T-cell (primary cell): ENCODE measurements at places on chromosomes 11 and 22. TPM values are rescaled to one million over a fixed set of nuclear protein-coding genes. Genes with fewer than 3 reads are reported as not detected.

- DNase-seq: no peak
These were observed 5.1 kb upstream of the SLC22A8 start for GRCh38 chr11:63020671-63021291.

DNA sequence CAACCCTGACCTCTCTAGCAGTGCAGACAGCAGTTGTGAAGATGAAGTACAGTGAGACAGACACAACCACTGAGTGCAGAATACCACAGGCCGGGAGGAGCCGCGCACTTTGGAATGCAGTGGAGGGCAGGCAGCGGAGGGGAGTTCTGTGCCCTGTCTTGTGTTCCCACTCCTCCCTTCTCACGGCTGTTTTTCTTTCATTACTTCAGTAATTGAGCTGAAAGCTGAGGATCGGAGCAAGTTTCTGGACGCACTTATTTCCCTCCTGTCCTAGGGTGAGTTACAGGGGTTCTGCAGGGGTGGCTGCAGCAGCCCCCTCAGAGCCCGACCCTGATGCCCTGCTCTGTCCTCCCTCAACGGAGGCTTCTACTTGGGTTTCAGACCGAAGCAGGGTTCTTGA, 5.6 kb downstream of the CLDN5 start:
- DNase-seq: no peak

DNA sequence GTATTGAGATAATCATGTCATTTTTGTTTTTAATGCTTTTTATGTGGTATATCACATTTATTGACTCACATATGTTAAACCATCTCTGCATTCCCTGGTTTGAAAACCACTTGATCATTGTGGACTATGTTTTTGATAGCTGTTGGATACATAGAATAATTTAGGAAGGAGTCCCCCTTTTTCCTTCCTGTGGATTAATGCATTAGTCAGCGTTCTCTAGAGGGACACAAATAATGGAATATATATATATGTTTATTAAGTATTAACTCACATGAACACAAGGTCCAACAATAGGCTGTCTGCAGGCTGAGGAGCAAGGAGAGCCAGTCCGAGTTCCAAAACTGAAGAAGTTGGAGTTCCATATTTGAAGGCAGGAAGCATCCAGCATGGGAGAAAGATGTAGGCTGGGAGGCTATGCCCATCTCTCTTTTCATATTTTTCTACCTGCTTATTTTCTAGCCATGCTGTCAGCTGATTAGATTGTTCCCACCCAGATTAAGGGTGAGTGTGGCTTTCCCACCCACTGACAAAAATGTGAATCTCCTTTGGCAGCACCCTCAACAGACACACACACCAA, 123.8 kb downstream of the ZNF280B start:
- no peak for DNase-seq

DNA sequence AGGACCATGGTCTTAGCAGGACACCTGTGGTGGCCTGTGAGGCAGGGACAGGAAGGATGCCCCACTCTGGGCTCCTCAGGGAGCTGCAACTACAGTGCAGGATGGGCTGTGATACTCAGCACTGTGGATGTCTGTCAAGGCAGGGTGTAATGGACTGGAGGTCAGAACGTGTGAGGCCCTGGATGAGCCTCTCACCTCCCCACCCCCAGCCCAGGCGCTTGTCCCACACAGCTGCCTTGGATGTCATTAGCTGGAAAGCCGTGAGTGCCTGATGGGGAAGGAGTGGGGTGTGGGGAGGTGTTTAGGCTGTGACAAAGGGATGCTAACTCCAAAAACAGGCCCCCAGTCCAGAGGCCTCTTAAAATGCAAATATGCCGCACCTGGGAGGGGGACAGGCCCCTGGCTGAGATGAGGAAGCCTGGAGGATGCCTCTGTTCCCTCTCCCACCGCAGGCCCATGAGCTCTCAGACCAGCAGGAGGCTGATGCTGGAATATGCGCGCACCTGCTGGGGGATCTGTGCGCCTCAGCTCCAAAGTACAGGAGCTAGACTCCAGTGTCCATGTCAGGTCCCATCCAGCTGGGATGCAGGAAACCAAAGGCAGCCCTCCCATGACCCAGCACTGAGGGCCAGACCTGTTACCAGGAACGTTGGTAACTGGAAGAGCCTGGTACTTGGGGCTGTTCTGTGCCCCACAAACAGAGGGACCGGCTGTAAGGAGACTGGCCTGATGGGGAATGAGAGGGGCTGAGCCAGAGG, 25.1 kb downstream of the RSPH14 start:
- no peak for DNase-seq

GRCh38 chr11:63609536-63609935, 4.7 kb downstream of the PLAAT3 start:
- DNase-seq: no peak

GRCh38 chr22:32911503-32911902, 110.0 kb downstream of the TIMP3 start:
- DNase-seq: no peak

DNA sequence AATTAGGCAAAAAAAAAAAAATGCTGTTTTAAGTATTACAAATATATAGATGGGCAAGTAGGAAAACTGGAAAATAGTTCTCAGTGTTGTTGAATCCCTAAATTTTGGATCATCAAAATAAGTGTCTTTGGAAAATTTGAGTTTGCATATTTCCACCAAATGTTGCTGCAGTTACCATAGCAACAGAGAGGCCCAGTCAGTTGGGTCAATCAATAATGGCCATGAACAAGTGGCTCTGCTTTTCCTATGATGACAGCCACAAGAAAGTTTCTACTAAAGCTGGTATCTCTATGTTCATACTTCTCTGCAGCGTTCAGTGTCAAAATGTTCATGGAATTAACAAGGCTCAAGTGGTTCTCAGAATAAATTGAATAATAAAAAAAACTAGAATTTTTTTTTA, 79.1 kb downstream of the SERGEF start:
- no peak for DNase-seq

DNA sequence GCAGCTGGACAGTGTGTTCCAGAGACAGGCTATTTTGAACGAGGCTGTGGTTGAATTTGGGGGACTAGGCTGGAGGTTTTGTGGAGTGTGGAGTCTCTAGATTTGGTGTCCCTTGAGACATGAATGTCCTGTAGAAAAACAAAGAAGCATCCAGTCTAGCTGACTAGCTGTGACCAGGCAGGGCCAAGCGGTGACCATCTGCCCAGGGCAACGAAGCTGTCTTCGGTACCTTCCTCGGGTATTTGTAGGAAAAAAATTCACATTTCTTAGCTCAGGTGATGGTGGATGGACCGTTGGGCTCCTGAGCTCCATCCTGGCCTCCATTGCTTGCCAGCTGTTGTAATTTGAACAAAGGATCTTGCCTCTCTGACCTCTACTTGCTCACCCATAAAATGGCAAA, 557.3 kb downstream of the MIAT start:
- no peak for DNase-seq

DNA sequence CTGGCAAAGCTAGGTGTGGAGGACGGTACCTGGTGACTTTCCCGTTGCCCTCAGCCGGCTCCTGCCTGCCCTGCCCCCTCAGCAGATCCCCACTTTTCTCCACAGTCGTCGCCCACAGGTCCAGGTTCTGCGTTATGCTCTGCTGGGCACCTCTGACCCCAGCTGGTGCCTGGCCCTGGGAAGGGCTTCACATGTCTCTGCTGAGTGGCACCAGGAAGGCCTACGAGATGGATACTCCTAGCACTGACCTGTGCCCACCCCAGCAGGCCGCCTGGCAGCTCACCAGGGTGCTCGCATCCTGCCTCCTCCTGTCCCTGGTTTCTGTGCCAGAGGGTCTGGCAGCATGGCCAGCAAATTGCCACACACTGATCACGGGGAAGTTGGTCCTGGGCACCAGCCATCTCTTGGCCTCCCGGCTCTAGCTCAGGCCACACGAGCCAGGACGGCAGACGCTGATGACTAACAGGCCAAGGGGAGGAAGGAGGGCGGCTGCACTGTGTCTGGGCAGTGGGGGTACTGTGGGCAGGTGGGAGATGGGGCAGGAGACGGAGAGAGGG, 13.8 kb downstream of the CARS1 start:
- no peak for DNase-seq

DNA sequence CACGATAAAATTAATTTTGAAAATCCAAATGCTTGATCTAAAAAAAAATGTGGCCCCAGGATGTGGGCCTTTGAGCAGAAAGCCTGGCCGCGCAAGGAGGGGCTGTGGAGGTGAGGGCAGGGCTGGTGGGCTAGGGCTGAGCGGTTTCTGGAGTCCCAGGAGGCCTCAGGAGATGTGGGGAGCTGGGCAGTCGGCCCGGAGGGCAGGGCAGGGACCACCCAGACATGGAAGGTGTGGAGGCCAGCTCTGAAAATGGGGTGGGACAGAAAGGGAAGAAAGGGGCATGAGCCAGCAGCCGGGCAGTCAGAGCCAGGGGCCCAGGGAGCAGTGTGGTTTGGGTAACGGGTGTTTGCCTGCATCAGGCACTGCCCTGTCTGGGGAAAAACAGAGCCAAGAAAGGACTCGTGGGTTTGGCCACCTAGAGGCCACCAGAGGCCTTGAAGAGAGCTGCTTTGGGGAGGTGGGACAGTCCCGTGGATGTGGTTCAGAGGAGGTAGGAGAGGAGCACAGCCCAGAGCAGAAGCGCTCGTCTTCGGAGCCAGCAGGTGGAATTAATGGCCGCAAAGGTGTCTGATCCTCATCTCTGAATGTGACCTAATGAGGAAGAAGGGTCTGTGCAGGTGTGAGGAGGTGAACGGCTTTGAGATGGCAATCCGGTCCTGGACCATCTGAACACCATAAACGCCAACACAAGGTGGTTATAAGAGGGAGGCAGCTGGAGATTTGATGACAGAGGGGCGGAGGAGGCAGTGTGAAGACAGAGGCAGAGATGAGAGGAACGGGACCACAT, 50.2 kb downstream of the IGF2 start:
- no peak for DNase-seq

DNA sequence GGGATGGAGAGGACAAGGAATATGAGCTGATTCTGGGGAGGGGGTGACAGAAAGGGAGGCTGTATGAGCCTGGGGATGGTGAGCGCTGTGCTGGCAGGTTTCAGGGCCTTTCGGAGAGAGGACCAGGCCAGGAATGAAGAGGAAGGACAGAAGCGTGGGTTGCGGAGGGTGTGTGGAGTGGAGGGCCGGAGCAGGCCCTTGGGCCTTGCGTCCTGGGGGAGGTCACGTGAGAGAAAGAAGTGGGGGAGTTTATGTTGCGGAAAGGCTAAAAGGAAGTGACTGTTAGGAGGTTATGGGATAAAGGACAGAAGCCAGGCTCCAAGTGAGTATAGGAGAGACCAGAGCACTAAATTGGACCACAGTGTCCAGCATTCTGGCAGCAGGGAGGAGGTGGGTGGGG, 17.5 kb downstream of the BCR start:
- DNase-seq: no peak

GRCh38 chr11:33847251-33847650, 44.6 kb downstream of the LMO2 start:
- no peak for DNase-seq

DNA sequence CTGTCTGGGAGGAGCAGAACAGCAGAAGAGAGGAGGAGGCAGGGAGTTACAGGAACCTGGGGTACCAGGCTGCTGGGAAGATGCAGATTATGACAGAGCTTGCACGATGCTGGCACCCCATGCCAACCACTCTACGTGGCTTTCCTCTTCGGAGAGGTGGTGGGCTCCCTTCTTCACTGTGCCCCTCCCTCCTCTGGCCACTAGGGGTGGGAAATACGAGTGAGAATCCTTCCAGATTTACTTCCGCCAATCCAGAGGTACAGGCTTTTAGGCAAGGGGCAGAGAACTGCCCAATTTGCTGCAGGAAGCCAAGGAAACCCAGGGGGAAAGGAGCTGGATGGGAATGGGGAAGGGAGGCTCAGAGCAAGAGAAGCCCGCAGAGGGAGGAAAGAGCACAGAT, 12.3 kb downstream of the HYOU1 start:
- no peak for DNase-seq

GRCh38 chr11:123696183-123696582, 41.8 kb upstream of the SCN3B start:
- no peak for DNase-seq

DNA sequence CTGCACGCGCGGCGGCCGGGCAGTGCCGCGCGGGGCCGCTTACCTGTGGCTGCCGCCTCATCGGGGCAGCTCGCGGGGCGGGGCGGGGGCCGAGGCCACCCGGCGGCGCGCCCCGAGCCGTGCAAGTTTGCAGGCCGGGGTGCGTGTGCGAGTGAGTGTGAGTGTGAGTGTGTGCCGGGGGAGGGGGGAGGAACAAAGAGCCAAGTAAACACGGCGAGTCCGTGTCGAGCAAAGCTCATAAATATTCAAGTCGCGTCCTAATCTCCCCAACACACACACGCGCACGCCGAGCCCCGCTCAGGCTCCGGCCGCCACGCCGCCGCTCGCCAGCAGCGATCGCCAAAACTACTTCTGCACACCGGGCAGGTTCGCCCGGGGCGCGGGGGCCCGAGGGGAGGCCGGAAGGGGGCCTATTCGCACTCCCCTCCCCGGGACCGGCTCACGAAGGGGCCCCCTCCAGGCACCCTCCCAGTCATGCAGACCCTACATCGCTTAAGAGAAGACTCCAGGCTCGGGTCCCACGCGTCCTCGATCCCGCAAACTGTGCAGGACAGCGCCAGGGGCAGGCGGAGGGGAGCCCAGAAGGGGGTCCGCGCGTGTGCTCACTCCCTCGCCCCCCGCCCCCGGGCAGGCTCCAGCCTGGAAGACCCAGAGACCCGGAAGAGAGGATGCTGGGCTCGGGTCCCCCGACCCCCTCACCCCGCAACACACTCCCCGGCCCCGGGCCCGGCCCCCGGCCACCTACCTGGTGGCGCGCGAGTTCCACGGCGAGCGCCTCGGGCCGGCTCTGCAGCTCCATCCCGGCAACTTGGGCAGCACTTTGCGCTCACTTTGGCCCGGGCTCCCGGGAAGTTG, 827 bp downstream of the PHF21B start:
- no peak for DNase-seq

DNA sequence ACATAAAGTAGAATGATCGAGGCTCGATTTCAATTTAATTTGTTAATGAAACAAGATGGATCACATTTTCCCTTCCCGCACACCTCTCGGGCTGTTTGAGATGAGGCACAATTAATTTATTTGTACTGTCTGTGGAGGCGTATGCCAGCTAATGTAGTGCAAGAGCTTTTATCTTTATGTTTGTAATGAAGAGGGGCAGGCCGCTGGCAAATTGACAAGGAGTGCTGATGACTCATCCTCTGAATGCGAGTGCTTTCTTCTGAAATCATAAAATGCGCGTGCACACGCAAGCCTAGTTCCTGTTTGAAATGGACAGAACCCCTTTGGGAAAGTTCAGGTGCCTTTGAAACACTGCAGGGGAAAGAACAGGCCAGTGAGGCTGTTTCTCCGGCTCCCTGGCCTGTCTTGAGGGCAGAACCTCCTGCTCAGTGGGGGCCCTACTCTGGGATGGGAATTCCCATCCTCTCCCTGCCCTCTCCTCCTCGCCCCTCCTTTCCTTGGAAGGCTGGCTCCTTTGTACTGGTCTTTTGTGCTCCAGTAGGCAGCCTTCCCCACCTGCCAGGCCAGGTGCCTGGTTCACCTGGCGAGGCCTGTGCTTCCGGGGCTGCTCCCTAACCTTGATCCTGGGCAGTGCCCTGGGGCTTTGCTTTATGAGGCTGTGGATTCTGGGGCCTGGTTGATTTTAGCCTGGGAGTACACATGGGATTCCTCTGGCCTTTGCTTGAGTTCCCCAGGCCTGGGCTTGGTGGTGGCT, 50.3 kb downstream of the TEAD1 start:
- DNase-seq: no peak

- no peak for DNase-seq
These were observed 508.0 kb downstream of the NELL1 start for GRCh38 chr11:21177379-21177778.

Gene RASL10A
- total RNA-seq: 0.33 TPM

Gene OR8B2
- not detected for total RNA-seq

Gene TRPM5
- total RNA-seq: 0.73 TPM

Gene CWF19L2
- total RNA-seq: 34.3 TPM

Gene NPAS4
- total RNA-seq: not detected

Gene LBHD1
- total RNA-seq: 24.7 TPM

Gene MAJIN
- total RNA-seq: 0.89 TPM

Gene FDXACB1
- 3.8 TPM for total RNA-seq

Gene JOSD1
- 134 TPM for total RNA-seq

Gene MISFA
- total RNA-seq: not detected

Gene GP1BB
- 0.19 TPM for total RNA-seq
